ENCODE measurements at places on chromosomes 3 and 15.
A peak's percentile ranks its signal among the peaks of the same experiment; 100 is the strongest.

DNA sequence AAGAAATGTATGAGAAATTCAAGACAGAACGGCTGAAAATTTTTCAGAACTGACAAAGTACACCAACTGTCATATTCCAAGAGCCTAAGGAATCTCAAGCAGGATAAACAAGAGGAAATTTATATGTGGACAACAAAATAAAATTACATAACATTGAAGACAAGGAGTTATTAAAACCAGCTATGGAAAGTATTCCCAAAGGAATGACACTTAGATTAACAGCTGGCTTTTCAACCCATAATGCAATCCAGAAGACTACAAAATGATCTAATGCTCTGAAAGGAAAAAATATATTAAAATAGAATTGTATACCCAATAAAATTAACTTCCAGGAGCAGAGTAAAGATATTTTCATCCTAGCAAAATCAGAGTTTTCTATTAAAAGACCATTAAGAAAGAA lies 132.2 kb upstream of the BNIP2 start:
- no peak for DNase-seq
- no peaks in the 10 kb centered on the region for H3K36me3 ChIP-seq
- H3K27me3 ChIP-seq = peaks cover 10% of the 10 kb centered on the region

GRCh38 chr3:5194801-5195509 lies 7.4 kb downstream of the EDEM1 start:
- peak overlapping the region; percentile 85 for H3K27ac ChIP-seq
- peaks cover 51% of the 10 kb centered on the region for H3K4me1 ChIP-seq
- H3K36me3 ChIP-seq = peaks cover 13% of the 10 kb centered on the region
- H3K27me3 ChIP-seq = no peaks in the 10 kb centered on the region
- H3K4me3 ChIP-seq = no peak overlapping the region

GRCh38 chr15:94607176-94607654 lies 375.9 kb downstream of the MCTP2 start:
- no peak overlapping the region for H3K4me3 ChIP-seq
- no peak for DNase-seq
- H3K36me3 ChIP-seq = no peaks in the 10 kb centered on the region

GRCh38 chr3:73413619-73414018 lies 211.1 kb downstream of the PDZRN3 start:
- H3K4me3 ChIP-seq = no peak overlapping the region
- no peaks in the 10 kb centered on the region for H3K27me3 ChIP-seq
- H3K27ac ChIP-seq = no peak overlapping the region
- DNase-seq = no peak
- no peaks in the 10 kb centered on the region for H3K36me3 ChIP-seq

- H3K27ac ChIP-seq = peak overlapping the region; percentile 94
- H3K4me3 ChIP-seq = no peak overlapping the region
- H3K4me1 ChIP-seq = peaks cover 72% of the 10 kb centered on the region
- no peaks in the 10 kb centered on the region for H3K27me3 ChIP-seq
Measured at GRCh38 chr3:112776000-112776399, 70.7 kb downstream of the CD200R1L start.

DNA sequence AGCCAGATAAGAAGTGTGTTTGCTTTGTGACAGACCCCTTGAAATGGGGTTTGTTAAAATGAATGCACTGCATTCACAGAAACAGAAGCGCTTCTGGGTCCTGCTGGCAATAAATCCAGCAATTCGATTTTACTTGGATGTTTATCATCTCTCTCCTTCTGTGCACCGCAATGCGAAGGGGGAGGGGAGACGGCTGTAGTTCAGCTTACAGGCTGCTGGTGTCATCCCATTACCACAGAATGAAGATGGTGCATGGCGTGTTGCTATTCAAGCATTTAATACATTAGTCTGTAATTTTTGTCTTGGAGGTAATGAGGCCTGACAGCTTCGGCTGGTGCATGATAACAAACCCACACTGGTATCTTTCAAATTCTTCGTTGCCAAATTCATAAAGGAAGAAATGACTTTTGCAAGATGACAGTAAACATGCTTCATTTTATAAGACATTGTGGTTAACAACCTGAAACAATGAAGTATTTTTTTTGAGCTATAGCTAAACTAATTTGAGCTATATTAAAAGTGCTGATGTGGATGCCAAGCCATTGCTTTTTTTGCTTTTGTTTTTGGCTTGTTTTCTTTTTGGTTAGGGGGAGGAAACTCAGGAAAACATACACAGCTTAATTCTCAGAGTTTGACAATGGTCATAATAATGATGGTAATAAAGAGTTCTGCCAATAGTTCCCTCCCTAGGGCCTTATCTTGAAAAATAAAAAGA lies 418.3 kb downstream of the OTOL1 start:
- H3K36me3 ChIP-seq = no peaks in the 10 kb centered on the region
- peak; percentile 58 for DNase-seq
- H3K4me1 ChIP-seq = peaks cover 21% of the 10 kb centered on the region
- H3K4me3 ChIP-seq = peak overlapping the region; percentile 42
- no peaks in the 10 kb centered on the region for H3K27me3 ChIP-seq

- no peak for DNase-seq
- no peaks in the 10 kb centered on the region for H3K4me1 ChIP-seq
- H3K27ac ChIP-seq = no peak overlapping the region
- H3K27me3 ChIP-seq = no peaks in the 10 kb centered on the region
- H3K36me3 ChIP-seq = no peaks in the 10 kb centered on the region
- no peak overlapping the region for H3K4me3 ChIP-seq
Measured at GRCh38 chr15:79180318-79180717, 89.7 kb upstream of the RASGRF1 start.

DNA sequence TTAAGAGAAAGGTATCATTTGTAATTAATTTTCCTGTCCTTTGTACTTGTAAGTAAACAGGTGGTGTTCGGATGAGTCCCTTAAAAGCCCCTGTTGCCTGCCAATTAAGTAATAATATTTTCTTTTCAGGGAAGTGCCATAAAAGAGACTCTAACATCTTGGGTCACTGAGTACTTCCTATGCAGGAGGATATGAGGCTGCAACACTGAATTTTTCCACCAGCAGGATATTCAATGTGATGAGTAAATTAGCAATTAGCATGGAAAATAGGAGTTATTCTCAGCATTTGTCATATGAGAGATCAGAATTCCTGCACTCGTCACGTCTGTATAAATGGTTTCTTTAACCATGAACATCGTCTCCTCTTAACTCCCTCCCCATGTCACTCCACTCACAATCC lies 45.4 kb downstream of the WWTR1 start:
- DNase-seq = no peak
- peaks cover 9% of the 10 kb centered on the region for H3K36me3 ChIP-seq
- H3K4me3 ChIP-seq = no peak overlapping the region
- no peaks in the 10 kb centered on the region for H3K27me3 ChIP-seq

GRCh38 chr3:98809557-98809956 lies 46.4 kb downstream of the ST3GAL6 start:
- no peaks in the 10 kb centered on the region for H3K27me3 ChIP-seq
- peaks cover 94% of the 10 kb centered on the region for H3K36me3 ChIP-seq
- H3K4me3 ChIP-seq = no peak overlapping the region
- H3K27ac ChIP-seq = peak overlapping the region; percentile 9
- H3K4me1 ChIP-seq = peaks cover 17% of the 10 kb centered on the region
- no peak for DNase-seq

Measured in osteoblast (primary cell).